ENCODE measurements at places on chromosomes 5 and 9.
A peak's percentile ranks its signal among the peaks of the same experiment; 100 is the strongest.

GRCh38 chr5:10521466-10522223 is 42.2 kb upstream of the ANKRD33B start:
- DNase-seq, result no peak

GRCh38 chr5:23305055-23305454 is 202.4 kb upstream of the PRDM9 start:
- no peak for DNase-seq

DNA sequence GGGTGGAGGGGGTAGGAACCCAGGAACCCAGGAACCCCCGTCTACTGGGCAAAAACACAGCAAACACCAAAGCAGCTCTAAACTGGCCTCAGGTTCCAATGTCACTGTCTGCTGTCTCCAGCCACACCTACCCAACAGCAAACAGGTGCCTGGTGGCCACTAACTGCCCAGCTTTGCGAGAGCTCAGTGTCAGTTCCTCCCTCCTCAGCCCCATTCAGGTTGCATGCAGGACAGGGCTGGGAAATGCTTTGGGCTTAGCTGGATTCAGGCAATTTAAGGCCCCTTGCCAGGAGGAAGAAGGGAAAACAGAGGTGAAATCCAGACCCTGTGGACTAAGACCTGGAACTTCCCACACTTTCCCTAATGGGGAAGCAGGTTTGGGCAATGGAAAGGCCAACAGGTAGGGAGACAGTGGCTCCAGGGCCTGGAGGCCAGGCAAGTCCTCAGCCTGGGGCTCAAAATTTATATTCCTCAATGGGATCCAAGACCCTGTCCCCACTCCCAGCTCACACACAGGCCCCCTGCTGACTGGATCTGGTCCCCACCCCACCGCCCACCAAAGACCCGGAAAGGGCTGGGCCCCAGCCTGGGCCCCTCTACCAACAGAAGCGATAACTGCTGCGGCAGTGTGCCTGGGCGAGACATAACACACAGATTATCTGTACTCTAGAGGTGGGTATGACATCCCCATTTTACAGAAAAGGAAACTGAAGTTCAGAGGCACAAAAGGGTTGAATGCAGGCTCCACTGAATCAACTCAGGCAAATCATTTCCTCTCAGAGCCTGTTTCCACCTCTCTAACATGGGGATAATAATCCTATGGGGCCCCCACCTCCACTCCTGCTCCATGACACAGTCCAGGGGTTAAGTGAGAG is 3.5 kb downstream of the EEIG1 start:
- no peak for DNase-seq

- no peak for DNase-seq
Observed at GRCh38 chr9:116080561-116080960, 73.0 kb upstream of the PAPPA start.

GRCh38 chr9:69357030-69357775 is 32.2 kb downstream of the ENTREP1 start:
- no peak for DNase-seq

DNA sequence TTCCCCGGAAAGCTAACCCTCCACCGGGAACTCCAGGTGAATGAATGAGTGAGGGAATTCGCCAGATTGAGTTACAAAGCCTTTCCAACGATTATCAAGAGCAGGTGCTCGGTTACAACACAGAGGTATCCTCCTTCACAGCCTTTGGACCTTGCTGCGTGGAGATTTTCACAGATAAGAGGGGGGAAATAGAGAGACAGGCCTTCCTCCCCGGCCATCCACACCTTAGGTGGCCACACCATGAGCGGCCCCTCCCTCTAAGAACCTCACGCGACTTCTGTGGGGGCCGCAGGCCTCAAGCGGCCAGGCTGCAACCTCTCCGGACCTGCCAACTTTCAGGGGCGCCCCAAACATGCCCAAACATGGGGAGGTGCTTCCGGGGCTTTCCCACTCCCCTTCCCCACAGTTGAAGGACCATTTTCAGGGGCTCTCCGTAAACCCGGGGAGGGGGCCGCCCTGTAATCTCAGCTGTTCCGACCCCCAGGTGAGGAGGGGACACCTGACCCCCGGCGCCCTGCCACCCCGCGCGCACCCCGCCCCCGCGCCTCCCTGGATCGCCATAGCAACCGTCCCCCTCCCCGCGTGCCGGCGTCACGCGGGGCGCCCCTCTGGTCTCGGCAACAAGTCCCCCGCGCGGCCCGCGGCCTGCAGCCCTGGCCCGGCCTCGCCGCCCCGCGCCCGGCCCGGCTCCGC is 603 bp downstream of the DENND1A start:
- peak; percentile 55 for DNase-seq

DNA sequence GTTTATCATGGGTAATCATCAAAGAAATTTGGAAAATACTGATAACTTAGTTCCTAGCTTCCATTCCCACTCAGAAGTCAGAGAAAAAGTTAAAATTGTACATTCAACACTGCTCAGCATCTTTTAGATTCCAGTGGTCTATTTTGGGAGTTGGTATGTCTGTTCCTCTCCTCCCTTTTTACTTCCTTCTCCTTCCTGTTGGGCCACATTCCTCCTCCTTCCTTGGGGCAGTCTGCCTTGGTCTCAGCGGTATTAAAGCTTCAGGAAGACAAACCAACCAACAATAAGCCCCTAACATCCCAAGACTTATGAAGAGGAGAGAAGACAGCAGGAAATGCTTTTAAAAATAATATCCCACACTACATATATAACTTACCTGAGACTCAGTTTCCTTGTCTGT is 49.9 kb upstream of the SSBP2 start:
- DNase-seq, result no peak

- DNase-seq, result no peak
Observed at GRCh38 chr5:151925340-151925739, 689 bp upstream of the GLRA1 start.

DNA sequence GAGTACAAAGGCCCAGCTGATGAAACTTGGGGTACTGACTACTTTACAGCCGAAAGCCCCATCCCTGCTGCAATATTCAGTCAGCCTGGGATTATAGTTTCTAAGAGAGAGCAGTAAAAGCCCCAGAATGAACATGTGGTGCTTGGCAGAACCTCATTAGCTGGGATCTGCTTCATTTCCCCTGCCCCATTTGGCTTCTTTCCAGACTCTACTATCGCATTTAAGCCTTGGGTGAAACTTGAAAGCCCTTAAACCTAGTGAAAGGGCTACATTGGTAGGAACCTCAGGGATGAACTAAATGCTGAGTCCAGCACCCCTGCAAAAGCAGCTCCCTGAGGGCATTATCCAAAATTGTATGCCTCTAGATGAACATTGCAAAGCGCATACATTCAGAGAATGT is 631.1 kb downstream of the ACTL7B start:
- no peak for DNase-seq

GRCh38 chr5:132411304-132412013 is 41.9 kb downstream of the SLC22A5 start:
- peak; percentile 44 for DNase-seq

GRCh38 chr5:30749971-30750370 is 443.5 kb upstream of the CDH6 start:
- no peak for DNase-seq

DNA sequence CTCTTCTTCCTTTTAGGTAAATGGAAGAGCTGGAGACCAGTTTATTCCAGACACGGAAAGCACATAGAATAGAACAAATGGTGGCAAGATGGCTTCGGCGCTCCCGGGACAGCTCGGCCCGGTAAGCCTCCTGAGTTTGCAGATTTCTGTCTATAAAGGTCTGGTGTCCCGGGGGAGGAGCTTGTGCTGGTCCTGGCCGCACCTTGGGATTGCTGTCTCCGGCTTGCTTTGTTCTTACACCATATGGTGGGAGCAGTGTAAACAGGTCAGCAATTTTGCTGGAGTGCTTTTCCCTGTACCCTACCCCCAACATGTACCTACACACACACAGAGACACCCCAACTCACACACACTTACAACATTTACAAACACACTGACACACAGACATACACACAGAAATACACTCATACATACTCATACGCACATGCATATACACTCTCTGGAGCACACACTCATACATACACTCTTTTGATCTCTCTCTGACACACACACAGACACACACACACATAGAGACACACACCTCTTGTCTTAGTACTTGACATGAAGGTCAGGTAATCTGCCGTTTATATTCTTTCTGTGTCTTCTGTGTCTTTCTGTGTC is 42.0 kb downstream of the FRMPD1 start:
- no peak for DNase-seq

All from GM06990 (cell line).